ENCODE measurements at places on chromosomes 2 and 18.

DNA sequence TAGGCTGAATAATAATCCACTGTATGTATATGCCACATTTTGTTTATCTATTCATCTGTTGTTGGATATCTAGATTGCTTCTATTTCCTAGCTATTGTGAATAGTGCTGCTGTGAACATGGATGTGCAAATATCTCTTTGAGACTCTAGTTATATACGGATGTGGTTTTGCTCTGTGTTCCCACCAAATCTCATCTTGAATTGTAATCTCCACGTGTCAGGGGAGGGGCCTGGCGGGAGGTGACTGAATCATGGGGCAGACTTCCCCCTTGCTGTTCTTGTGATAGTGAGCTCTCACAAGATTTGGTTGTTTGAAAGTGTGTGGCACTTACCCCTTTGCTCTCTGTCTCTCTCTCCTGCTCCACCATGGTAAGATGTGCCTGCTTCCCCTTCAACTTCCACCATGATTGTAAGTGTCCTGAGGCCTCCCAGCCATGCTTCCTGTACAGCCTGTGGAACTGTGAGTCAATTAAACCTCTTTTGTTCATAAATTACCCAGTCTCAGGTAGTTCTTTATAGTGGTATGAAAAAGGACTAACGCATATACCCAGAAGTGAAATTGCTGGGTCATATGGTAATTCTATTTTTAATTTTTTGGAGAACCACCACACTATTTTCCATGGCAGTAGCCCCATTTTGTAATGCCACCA is 86.1 kb upstream of the UPP2 start:
- no peak for DNase-seq

DNA sequence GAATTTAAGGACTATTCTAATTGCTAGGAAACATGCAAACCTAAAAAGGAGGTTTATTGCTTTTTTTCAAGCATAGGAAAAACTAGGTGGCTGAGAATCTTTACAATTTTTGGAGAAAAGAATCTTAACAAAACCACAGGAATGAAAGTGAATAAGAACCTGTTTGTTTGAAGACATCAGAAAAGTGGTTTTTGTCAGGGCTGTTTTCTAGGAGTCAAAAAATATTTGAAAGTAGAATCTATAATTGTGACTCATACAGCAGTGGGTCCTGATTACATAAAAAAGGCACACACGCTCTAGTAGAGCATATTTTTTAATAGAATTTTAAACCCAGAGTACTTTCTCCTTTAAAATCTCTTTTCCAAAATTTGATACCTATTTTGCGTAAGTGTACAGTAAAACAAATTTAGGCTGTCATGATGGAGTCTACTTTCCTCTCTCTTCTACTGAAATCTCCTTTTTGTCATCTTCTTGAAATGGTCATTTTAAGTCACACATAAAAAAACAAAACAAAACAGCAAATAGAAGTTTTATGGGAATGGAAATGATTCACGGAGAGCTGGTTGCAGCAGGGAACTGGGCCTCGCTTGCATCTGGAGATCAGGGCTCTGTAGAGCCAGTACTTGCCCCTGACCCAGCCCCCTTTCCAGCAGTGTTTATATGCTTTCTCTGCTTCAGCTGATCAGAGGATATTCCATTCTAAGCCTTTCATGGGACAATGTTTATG is 59.1 kb upstream of the PELI1 start:
- peak; percentile 43 for DNase-seq

- no peak for DNase-seq
These were observed 40.0 kb upstream of the NCKAP5 start for GRCh38 chr2:133608291-133608690.

DNA sequence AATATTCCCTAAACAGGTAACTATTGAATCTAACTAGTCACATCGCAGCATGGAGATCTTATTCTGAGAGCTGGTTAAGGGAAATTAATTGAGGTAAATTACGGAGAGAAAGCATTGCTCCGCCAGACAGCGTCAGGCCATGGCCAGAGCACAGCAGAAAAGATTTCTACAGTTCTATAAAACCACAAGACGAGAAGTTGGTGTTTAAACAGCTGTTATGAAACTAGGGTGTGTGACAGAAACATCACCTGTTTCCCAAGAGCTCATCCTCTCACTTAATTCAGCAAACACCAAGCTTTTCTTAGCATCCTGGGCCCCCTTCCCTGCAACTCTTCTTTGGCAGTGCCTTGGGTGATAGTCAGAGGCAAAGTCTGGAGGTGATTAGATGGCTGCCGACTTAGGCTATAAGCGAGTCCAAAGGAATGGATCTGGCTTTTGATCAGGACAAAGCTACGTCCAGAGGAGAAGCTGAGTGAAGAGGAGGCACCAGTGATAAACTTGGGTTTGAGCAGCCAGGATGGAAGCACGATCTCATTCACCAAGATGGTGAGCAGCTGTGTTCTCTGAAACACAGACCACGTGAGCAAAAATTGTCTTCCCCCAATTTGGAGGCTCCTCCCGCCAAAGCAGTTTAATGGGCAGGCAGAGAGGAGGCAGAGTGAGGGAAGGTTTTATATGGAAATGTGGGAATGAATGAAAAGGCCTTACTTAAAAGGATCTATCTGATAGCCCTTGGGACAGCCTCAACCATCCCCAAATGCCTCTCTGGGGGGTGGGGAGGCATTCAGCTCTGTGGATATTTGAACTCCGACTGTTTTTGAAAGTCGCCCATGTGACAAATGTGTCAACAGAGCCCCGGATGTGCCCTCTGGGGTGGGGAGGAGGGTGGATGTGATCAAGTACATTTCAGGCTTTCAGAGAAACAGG is 57.8 kb downstream of the PKDCC start:
- no peak for DNase-seq

GRCh38 chr18:55048892-55049291 is 89.6 kb upstream of the CCDC68 start:
- DNase-seq = no peak

GRCh38 chr2:96526615-96527285 is 9.8 kb upstream of the ARID5A start:
- no peak for DNase-seq

- no peak for DNase-seq
These were observed 381.0 kb upstream of the ID2 start for GRCh38 chr2:8300905-8301304.

- DNase-seq = no peak
These were observed 47.0 kb upstream of the GBX2 start for GRCh38 chr2:236215196-236215595.

- DNase-seq = no peak
These were observed 12.1 kb downstream of the EIF4E2 start for GRCh38 chr2:232562515-232563151.

- peak; percentile 50 for DNase-seq
These were observed 1.1 kb upstream of the FN1 start for GRCh38 chr2:215436705-215437565.

DNA sequence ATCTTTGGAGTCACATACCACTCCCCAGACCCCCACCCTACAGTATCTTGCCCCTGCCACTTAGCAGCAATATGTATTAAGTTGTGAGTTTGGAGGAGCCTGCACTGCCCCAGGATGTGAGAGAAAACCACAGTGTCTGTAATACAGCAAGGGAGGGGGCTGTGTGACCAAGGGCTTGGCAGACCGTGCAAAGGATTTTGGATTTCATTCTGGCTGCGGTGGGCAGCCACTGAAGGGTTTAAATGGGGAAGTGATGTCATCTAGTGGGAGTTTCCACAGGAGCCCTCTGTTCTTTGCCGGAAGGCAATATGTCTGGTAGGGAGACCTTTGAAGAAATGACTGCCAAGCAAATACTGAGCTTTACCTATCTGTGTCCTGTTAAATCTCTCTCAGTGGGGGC is 202.4 kb downstream of the FHOD3 start:
- DNase-seq = peak; percentile 51

DNA sequence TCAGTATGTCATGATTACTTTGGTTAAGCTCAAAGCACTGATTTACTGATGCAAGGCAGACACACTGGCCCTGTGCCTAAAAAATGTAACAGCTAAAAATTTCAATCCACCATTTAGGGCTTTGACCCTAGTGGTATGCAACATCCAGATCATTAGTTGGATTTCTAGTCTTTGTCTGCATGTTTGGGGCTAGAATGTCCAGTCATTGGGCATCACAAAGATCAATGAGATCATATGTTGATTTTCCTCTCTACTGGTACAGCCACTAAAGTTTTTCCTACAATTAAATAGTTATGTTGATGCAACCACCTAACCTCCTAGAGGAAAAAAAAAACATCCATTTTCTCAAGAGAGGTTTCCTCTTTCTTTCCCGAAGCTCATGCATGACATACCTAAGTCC is 53.4 kb upstream of the REV1 start:
- no peak for DNase-seq

GRCh38 chr2:52918551-52918950 is 849.1 kb upstream of the CHAC2 start:
- DNase-seq = no peak

- DNase-seq = no peak
These were observed 2.7 kb downstream of the PRLH start for GRCh38 chr2:237569041-237569440.

DNA sequence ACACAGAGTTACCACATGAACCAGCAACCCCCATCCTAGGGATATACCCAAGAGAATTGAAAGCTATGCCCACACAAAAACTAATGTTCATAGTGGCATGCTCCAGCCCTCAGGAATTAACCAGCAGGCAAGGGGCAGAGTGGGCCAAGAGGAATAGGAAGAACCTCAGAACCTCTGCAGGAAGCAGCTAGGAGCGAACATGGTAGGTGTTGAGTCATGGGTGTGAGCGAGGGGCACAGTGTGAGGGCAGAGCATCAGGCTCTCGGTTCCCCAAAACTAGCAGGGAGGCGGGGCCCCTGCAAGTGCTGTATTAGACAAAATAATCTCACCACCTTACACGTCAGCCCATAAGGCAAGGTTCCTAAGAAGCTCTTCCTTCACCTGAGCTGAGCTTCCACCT is 5.6 kb upstream of the RUFY4 start:
- DNase-seq = no peak

GRCh38 chr2:174945601-174946260 is 59.5 kb downstream of the CHN1 start:
- DNase-seq = no peak

- peak; percentile 62 for DNase-seq
These were observed 24.6 kb downstream of the NRP2 start for GRCh38 chr2:205706769-205707381.

DNA sequence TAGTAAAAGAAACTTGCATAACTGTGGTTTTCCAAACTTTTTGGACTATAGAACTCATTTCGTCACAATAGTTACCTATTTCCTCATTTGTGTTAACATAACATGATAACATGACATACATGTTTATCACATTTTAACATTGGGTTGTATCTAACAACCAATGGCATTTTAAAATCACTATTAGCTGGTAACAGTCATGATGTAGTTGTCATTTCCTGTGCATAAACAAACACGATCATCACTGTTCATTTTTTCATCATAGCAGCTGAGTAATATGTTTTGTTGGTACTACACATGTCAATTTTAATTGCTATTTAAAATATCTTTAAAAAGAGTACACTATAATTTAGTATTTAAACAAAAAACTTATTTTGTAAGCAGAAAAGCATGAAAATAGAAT is 402.4 kb downstream of the SATB2 start:
- DNase-seq = no peak

GRCh38 chr2:134836986-134837385 is 1.4 kb upstream of the ACMSD start:
- no peak for DNase-seq

DNA sequence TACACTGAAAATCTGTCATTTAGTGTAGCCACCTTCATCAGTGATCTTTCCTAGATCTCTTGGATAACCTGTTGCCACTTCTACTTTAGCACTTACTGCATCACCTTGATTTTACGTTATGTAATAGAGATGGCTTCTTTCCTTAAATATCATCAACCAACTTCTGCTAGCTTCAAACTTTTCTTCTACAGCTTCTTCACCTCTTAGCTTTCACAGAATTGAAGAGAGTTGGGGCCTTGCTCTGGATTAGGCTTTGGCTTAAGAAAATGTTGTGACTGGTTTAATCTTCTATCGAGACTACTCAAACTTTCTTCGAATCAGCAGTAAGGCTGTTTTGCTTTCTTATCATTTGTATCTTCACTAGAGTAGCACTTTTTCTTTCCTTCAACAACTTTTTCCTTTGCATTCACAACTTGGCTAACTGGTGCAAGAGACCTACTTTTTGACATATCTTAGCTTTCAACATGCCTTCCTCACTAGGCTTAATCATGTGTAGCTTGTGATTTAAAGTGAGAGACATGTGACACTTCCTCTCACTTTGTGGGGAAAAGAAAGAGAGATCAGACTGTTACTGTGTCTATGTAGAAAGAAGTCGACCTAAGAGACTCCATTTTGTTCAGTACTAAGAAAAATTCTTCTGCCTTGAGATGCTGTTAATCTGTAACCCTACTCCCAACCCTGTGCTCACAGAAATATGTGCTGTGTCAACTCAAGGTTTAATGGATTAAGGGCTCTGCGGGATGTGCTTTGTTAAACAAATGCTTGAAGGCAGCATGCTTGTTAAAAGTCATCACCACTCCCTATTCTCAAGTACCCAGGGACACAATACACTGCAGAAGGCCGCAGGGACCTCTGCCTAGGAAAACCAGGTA is 99.6 kb downstream of the ATL2 start:
- DNase-seq = no peak

DNA sequence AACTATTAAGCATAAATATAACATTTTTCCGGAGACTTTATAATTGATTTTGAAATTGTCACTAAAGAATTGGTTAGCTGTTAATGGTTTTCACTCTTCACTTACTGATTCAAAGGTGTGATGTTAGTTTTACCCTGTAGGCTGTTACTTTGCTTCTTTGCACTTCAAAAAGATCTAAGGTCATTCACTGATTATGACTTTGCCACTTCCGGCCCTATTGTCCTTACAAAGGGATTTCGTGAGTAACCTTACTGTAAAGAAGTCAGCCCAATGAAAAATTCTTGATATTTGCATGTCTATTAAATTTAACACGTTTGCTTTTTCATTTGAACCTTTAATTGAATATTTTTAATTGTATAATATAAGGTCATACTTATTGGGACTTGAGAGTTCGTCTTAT is 61.4 kb downstream of the GREB1L start:
- DNase-seq = no peak

DNA sequence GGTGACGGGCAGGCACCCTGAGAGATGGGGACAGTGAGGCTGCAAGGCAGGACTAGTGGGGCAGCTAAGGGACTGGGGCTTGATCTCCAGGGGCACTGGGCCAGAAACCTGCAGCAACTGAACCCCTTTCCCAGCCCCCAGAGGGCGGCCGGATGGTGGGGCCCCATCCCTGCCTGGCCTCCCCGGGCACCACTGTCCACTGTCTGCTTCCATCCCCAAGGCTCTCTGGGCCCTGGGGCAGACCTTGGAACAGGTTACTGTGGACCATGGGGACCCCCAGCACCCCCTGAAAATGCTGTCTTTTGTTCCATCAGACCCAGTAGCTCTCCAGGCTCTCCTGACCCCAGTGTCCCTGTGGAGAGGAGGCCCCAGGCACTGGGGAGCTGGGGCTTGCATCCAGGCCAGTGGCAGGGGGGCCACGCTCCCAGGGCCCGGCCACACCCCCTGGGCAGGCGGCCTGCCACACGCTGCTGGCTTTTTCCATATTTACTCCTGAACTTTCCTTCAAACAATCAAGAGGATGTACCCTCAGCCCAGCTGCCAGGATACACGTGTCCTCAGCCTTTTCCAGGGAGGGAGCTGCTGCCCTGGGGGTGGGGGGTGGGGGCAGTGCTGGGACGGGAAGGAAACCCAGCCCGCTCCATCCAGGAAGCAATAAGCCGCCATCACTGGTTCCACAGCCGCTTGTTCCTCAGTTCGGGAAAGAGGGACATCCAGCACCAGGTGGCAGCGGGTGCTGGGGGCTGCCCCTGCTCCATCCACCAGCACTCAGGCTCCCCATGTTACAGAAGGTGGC is 102.3 kb upstream of the ODC1 start:
- no peak for DNase-seq
